ENCODE measurements at places on chromosomes 12 and 14. TPM values are rescaled to one million over a fixed set of nuclear protein-coding genes. Genes with fewer than 3 reads are reported as not detected.
A peak's percentile ranks its signal among the peaks of the same experiment; 100 is the strongest.

The COX8C gene
- total RNA-seq, result not detected

- no peak overlapping the region for H3K27ac ChIP-seq
- DNase-seq, result no peak
- H3K36me3 ChIP-seq, result no peaks in the 10 kb centered on the region
- no peak overlapping the region for H3K4me3 ChIP-seq
- H3K4me1 ChIP-seq, result peaks cover 16% of the 10 kb centered on the region
Measured at GRCh38 chr12:14188744-14189143, 176.7 kb upstream of the ATF7IP start.

GRCh38 chr14:29274890-29275596, 508.5 kb downstream of the FOXG1 start:
- peak; percentile 10 for DNase-seq
- no peaks in the 10 kb centered on the region for H3K27me3 ChIP-seq
- no peaks in the 10 kb centered on the region for H3K36me3 ChIP-seq
- H3K4me1 ChIP-seq, result no peaks in the 10 kb centered on the region

DNA sequence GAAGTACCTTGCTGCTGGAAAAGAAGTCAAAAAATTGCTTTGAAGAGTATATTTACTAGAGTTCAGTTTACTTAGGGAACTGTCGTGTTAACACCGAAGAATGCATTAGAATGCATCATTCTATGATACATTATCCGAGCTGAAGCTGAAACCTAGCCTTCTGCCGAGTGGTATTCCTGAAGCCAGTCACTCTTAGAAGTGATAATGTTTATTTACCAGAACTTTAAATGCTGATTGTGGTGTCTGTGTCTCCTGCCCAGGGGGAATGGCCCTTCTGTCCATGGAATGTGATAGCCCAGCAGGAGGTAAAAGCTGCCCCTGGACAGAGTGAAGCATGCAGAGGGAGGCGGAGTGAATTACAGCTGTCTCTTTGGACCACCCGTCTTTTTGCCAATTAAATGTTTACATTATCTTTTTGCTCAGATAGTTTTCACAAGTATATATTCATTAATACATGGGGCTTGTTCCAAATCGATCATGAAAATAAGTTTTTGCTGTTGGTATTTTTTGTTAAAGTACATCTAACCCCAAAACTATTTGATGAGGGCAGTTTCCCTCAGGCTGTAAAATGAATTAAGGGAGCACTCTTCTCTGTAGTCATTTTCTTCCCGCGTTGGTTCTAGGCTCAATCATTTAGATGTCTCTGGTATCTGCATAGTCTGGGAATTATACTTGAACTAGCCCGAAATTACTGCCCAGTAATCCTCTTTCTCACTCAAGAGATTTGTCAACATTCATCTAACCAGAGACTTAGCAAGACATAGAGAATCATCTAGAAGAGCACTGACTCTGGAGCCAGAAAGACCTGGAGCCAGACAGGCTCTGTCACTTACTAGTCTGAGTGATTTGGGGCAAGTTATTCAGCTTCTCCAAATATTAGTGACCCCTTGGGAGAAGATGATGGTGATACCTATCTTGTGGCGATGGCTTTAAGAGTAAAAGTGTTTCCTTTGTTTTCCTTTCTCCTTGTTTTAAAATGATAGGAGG, 147.6 kb downstream of the CRADD start:
- H3K4me1 ChIP-seq, result peaks cover 20% of the 10 kb centered on the region
- peak; percentile 78 for DNase-seq
- H3K27ac ChIP-seq, result no peak overlapping the region
- no peaks in the 10 kb centered on the region for H3K27me3 ChIP-seq
- no peaks in the 10 kb centered on the region for H3K36me3 ChIP-seq
- peak overlapping the region; percentile 12 for H3K4me3 ChIP-seq

- DNase-seq, result no peak
- H3K36me3 ChIP-seq, result no peaks in the 10 kb centered on the region
- H3K4me3 ChIP-seq, result no peak overlapping the region
- H3K4me1 ChIP-seq, result peaks cover 9% of the 10 kb centered on the region
- no peak overlapping the region for H3K27ac ChIP-seq
Measured at GRCh38 chr12:25377469-25378177, 126.9 kb upstream of the KRAS start.

- no peak for DNase-seq
- no peak overlapping the region for H3K4me3 ChIP-seq
- H3K27me3 ChIP-seq, result no peaks in the 10 kb centered on the region
- no peak overlapping the region for H3K27ac ChIP-seq
Measured at GRCh38 chr12:16369156-16369555, 21.7 kb downstream of the MGST1 start.

The NID2 gene
- total RNA-seq, result 0.49 TPM

GRCh38 chr14:65261425-65261920, 151.1 kb upstream of the FUT8 start:
- no peaks in the 10 kb centered on the region for H3K4me1 ChIP-seq
- no peak overlapping the region for H3K4me3 ChIP-seq
- no peaks in the 10 kb centered on the region for H3K36me3 ChIP-seq
- no peak overlapping the region for H3K27ac ChIP-seq
- H3K27me3 ChIP-seq, result no peaks in the 10 kb centered on the region

The SAMD15 gene
- total RNA-seq, result 1.0 TPM

- H3K4me3 ChIP-seq, result no peak overlapping the region
- H3K4me1 ChIP-seq, result peaks cover 3% of the 10 kb centered on the region
- H3K36me3 ChIP-seq, result peaks cover 5% of the 10 kb centered on the region
Measured at GRCh38 chr12:1319212-1319611, 275.2 kb downstream of the FBXL14 start.

GRCh38 chr12:93126069-93126474, 197.0 kb upstream of the EEA1 start:
- H3K4me3 ChIP-seq, result no peak overlapping the region
- peaks cover 5% of the 10 kb centered on the region for H3K4me1 ChIP-seq
- no peaks in the 10 kb centered on the region for H3K36me3 ChIP-seq
- no peak overlapping the region for H3K27ac ChIP-seq

DNA sequence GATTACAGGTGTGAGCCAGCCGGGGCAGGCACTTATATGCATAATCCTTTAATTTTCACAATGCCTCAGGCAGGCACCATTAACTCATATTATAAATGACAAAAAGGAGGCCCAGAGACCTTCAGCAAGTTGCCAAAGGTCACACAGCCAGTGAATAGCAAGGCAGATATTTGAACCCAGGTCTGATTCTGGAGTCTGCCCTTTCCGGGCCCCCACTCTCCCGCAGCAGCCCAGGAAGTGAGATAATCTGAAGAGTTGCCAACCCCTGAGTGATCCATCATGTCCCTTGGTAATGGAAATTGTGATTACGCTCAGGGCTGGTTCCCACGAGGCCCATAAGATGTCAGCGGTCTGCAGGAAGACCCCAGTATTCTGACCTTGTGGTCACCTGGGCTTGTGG, 95.3 kb upstream of the MED13L start:
- H3K27ac ChIP-seq, result no peak overlapping the region
- H3K4me3 ChIP-seq, result no peak overlapping the region
- H3K27me3 ChIP-seq, result no peaks in the 10 kb centered on the region
- no peaks in the 10 kb centered on the region for H3K36me3 ChIP-seq
- no peaks in the 10 kb centered on the region for H3K4me1 ChIP-seq

The SLC6A15 gene
- 24.4 TPM for total RNA-seq

The WNT1 gene
- total RNA-seq, result not detected

The IL31 gene
- not detected for total RNA-seq

The MIP gene
- not detected for total RNA-seq

GRCh38 chr12:128458301-128458974, 191.5 kb downstream of the TMEM132C start:
- H3K4me1 ChIP-seq, result no peaks in the 10 kb centered on the region
- DNase-seq, result no peak
- no peaks in the 10 kb centered on the region for H3K36me3 ChIP-seq
- no peak overlapping the region for H3K4me3 ChIP-seq
- no peak overlapping the region for H3K27ac ChIP-seq
- H3K27me3 ChIP-seq, result no peaks in the 10 kb centered on the region

GRCh38 chr14:82689948-82690347, 1156.3 kb upstream of the SEL1L start:
- no peaks in the 10 kb centered on the region for H3K36me3 ChIP-seq
- no peak overlapping the region for H3K4me3 ChIP-seq
- DNase-seq, result no peak
- H3K4me1 ChIP-seq, result no peaks in the 10 kb centered on the region
- no peak overlapping the region for H3K27ac ChIP-seq

The ASCL1 gene
- not detected for total RNA-seq

DNA sequence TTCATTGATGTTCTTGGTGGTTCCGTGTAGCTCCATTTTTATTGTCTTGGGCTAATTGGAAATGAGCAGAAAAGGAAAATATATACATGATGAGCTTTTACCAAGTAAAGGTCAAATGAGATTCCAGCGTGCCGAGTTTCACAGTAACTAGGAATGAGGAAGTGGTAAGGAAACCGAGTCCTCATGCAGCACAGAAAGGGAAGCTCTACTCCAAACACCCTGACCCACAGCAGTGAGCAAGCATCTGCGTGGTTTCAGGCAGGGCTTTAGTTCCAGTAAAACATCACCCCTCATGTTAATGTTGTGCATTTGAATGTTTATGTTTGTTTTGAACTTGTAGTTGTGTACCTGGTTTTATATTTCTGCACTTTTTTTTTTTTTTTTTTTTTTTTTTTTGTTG, 208.0 kb downstream of the SLC41A2 start:
- H3K4me3 ChIP-seq, result no peak overlapping the region
- DNase-seq, result no peak
- H3K36me3 ChIP-seq, result no peaks in the 10 kb centered on the region

The GDF11 gene
- total RNA-seq, result 10.5 TPM

The CLEC14A gene
- total RNA-seq, result 21.9 TPM

DNA sequence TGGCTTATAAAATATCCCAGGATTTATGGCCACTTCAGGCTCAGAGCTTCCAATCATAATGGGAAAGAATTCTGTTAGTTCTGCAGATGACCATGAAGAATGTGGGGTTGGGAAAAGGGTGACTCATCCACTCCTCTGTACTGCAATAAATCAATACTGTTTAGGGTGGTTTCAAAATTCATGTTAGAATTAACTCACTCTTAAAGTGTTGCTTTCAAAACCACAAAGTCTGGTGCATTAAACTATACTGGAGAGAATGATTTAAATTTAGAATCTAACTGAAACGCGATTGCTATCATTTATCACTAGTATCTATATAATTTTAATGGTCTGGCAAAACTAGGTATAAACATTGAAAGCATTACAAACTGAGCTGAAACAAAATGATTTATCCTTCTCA, 798 bp downstream of the CCDC198 start:
- no peak overlapping the region for H3K4me3 ChIP-seq
- peak overlapping the region; percentile 22 for H3K27ac ChIP-seq
- DNase-seq, result peak; percentile 53
- peaks cover 21% of the 10 kb centered on the region for H3K4me1 ChIP-seq

DNA sequence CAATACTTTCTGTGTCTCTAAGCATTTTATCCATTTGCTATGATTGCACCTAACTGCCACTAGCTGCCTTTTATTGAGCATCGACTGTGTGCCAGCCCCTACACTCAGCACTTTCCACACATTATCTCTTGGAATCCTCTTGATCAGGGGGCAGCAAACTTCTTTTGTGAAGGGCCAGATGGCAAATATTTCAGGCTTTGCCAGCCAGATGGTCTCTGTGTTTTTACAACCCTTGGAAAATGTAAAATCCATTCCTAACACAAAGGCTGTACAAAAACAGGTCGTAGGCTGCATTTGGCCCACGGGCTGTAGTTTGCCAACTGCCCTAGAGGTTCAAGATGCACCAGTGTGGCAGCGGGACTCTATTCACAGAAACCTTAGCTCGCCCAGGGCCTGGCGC, 19.5 kb downstream of the FOXN4 start:
- peaks cover 4% of the 10 kb centered on the region for H3K27me3 ChIP-seq
- H3K4me3 ChIP-seq, result no peak overlapping the region
- H3K36me3 ChIP-seq, result no peaks in the 10 kb centered on the region
- H3K4me1 ChIP-seq, result no peaks in the 10 kb centered on the region
- no peak for DNase-seq

- H3K4me3 ChIP-seq, result no peak overlapping the region
- no peaks in the 10 kb centered on the region for H3K27me3 ChIP-seq
- peak; percentile 19 for DNase-seq
- no peak overlapping the region for H3K27ac ChIP-seq
Measured at GRCh38 chr12:18467620-18468245, 206.4 kb downstream of the PIK3C2G start.

DNA sequence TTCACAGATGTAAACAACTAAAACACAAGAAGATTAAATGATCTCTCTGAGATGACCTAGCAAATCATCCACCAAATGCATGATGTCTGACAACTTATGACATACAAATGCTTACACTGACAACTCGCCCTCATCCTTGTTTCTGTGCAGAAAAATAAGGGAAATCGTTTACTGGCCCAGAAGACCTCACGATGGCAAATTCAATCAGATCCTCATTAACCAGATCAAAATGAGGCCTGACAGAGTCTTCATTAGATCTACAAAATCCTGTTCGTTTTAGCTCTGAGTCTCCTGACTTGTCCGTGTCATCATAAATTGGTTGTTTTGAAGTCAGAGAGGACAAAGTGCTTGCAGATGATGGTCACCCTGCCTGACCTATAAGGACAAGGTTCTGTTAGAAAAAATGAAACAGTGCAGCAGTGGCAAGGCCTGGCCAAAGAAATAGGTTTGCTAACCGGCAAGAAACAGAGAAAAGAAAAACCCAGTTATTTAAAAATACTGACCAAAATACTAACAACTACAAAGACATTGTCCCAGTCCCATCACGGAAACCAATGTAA, 109.5 kb downstream of the BTG1 start:
- no peak for DNase-seq
- no peak overlapping the region for H3K27ac ChIP-seq
- 0 out of 2 replicates have a peak, but pooled peaks cover 2% of the 10 kb centered on the region for H3K36me3 ChIP-seq
- H3K4me1 ChIP-seq, result peaks cover 26% of the 10 kb centered on the region

DNA sequence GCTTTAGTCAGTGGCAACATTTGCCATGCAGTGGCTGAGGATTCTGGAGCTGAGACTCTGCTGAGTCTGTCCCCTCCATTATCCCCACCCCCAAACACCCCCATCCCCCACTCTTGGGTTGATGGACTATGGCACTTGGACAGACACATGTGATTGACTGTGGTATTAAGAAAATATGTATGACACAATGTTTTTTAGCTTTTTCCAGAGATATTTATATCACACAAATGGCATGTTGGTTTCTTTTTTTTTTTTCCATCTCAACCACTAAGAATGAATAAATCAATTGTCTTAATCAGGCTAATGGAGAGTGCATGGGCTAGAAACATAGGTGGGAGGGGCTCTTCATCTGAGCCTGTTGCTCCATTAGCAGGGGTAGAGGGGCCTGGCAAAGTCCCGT, 30.7 kb upstream of the MAP1LC3B2 start:
- H3K36me3 ChIP-seq, result no peaks in the 10 kb centered on the region
- H3K4me1 ChIP-seq, result 0 out of 2 replicates have a peak, but pooled peaks cover 3% of the 10 kb centered on the region
- no peak for DNase-seq

- peaks cover 61% of the 10 kb centered on the region for H3K4me1 ChIP-seq
- no peak overlapping the region for H3K27ac ChIP-seq
- H3K27me3 ChIP-seq, result no peaks in the 10 kb centered on the region
- no peak for DNase-seq
- no peaks in the 10 kb centered on the region for H3K36me3 ChIP-seq
- no peak overlapping the region for H3K4me3 ChIP-seq
Measured at GRCh38 chr14:93957751-93958566, 18.4 kb downstream of the ASB2 start.

Measured in SJCRH30 (cell line).